ENCODE measurements at places on chromosomes 16 and 17.

- DNase-seq = no peak
These were observed 3.0 kb upstream of the CD68 start for GRCh38 chr17:7576432-7576937.

- DNase-seq = peak; percentile 30
These were observed 23.5 kb downstream of the COX10 start for GRCh38 chr17:14092808-14093207.

GRCh38 chr16:67749436-67750078 lies 30.4 kb upstream of the GFOD2 start:
- no peak for DNase-seq

- no peak for DNase-seq
These were observed 27.9 kb downstream of the MBTPS1 start for GRCh38 chr16:84088695-84089395.

- no peak for DNase-seq
These were observed 27.0 kb downstream of the RMI2 start for GRCh38 chr16:11372073-11372828.

DNA sequence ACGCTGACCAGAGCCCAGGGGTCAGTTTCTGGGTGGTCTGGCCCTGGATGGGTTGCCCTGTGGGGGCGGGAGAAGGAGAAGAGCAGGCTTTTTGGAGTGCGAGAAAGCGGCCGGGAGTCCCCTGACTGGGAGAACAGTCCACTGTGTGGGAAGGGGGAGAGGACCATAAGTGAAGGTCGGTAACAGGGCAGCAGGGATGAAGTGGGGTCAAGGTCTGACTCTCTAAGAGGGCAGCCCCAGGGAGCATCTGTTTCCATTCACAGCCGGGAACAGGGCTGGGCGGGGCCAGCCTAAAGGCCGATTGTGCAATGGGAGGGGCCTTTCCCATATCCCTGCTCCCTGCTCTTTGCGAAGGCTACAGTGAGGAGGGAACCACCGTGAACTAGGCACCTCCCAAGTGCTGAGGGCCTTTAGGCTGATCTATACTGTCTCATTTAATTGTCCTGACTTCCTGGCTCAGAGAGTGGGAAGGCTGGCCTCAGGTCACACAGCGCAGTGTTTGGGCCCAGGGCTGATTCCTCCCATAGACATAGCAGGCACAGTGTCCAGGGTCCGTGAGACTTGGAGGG lies 10.4 kb upstream of the WFDC1 start:
- no peak for DNase-seq
